ENCODE measurements at places on chromosomes 6 and 20. TPM values are rescaled to one million over a fixed set of nuclear protein-coding genes. Genes with fewer than 3 reads are reported as not detected.

The RNF217 gene
- total RNA-seq: 7.2 TPM

The BYSL gene
- 38.5 TPM for total RNA-seq

The TMEM200A gene
- 0.07 TPM for total RNA-seq

The FABP7 gene
- total RNA-seq: not detected

The RCAN2 gene
- not detected for total RNA-seq

The SIRPD gene
- not detected for total RNA-seq

The SLC26A8 gene
- total RNA-seq: 0.10 TPM

The VSX1 gene
- total RNA-seq: 0.99 TPM

The SLX4IP gene
- 2.1 TPM for total RNA-seq

The TSBP1 gene
- total RNA-seq: not detected

The DNAH8 gene
- total RNA-seq: not detected

The MICA gene
- 28.6 TPM for total RNA-seq

The IL17A gene
- not detected for total RNA-seq

The GTSF1L gene
- not detected for total RNA-seq

The HLA-DOB gene
- total RNA-seq: 0.13 TPM

The PTCHD4 gene
- not detected for total RNA-seq

The RAE1 gene
- total RNA-seq: 58.8 TPM

The SLC2A10 gene
- not detected for total RNA-seq

The TFAP2A gene
- 9.3 TPM for total RNA-seq

The HLA-DQA2 gene
- total RNA-seq: not detected

The MRS2 gene
- total RNA-seq: 22.4 TPM

The MCHR2 gene
- total RNA-seq: not detected

The MAN1A1 gene
- 0.07 TPM for total RNA-seq

The RAD21L1 gene
- not detected for total RNA-seq

The SYCP2 gene
- 0.30 TPM for total RNA-seq

The ZCCHC3 gene
- total RNA-seq: 21.2 TPM

The RIN2 gene
- 22.9 TPM for total RNA-seq

The TRIM15 gene
- total RNA-seq: not detected

The MYL9 gene
- 14.8 TPM for total RNA-seq

The CLPSL1 gene
- not detected for total RNA-seq

The MOXD1 gene
- total RNA-seq: 2.7 TPM

The ADTRP gene
- 0.56 TPM for total RNA-seq

The TRERF1 gene
- total RNA-seq: 8.3 TPM

The LY86 gene
- total RNA-seq: not detected

The CRISP3 gene
- total RNA-seq: not detected

The KCTD20 gene
- 17.4 TPM for total RNA-seq

Measured in A549 treated with Hydrocortisone at 1 μM for 4 hours (cell line).